ENCODE measurements at places on chromosomes 16 and 17.
A peak's percentile ranks its signal among the peaks of the same experiment; 100 is the strongest.

- H3K27ac ChIP-seq = no peak overlapping the region
- no peaks in the 10 kb centered on the region for H3K4me1 ChIP-seq
- no peak for DNase-seq
- no peaks in the 10 kb centered on the region for H3K36me3 ChIP-seq
These were observed 160.4 kb downstream of the ABCC12 start for GRCh38 chr16:47995354-47995753.

DNA sequence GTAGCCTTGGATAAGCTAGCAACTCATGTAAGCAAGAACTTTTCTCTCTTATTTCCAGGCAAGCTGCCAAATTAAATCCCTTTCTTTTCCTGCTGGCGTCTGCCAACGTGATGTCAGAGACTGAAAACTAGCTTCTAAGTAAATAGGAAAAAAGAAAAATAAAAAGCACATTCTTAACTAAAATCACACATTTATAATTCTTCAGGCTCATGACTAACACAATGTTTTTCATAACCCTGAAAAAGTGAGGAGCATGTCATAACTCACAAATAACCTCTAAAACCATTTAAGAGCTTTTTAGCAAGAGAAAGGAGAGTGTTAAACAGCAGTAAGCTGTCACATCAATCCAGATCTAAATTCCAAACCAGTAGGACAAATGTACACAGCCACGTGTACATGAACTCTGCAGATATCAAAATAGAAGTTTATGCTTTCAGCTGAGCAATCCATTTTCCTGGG lies 110.0 kb downstream of the N4BP1 start:
- H3K4me3 ChIP-seq = no peak overlapping the region
- H3K27ac ChIP-seq = peak overlapping the region; percentile 76
- no peaks in the 10 kb centered on the region for H3K27me3 ChIP-seq
- H3K36me3 ChIP-seq = no peaks in the 10 kb centered on the region
- peak; percentile 56 for DNase-seq

DNA sequence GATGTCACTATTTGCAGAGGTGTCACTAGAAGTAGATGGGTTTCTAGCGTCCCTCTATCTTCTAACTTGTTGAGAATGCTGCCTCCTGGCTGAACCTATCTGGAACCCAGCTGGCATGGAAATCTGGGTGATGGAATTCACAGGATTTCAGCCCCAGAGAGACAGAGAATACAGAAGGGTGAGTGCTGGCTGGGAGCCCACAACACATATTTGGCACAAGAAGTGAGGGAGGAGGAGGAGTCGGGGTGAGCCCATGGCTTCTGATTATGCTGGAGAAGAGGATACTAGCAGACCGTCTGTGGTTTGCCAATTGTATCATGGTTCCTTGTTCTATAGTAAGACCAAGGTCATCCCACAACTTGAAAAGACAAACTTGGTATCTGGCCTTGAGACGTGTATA lies 557.8 kb upstream of the SALL1 start:
- no peak overlapping the region for H3K4me3 ChIP-seq
- H3K4me1 ChIP-seq = peaks cover 3% of the 10 kb centered on the region
- no peaks in the 10 kb centered on the region for H3K36me3 ChIP-seq
- H3K27ac ChIP-seq = no peak overlapping the region
- DNase-seq = no peak

- H3K27ac ChIP-seq = no peak overlapping the region
- no peaks in the 10 kb centered on the region for H3K4me1 ChIP-seq
- peaks cover 36% of the 10 kb centered on the region for H3K36me3 ChIP-seq
- no peak for DNase-seq
These were observed 52.2 kb downstream of the NDE1 start for GRCh38 chr16:15701975-15702970.

DNA sequence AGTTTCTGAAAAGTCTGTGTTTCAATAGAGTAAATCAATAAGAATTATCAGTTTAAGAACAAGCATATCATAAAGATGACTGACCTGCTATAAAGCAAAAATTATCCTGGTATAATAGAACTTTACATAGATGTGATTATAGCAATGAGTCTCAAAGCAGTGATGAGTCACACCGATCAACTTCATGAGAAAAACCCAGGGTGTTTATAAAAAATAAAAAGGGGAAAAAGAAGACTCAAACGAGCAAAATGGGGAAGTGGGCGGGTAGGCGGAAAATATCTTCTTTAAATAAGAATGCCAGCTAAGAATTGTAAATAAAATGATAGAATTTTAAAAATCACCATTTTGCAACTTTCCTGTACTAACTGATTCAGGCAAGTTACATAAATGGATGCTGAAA lies 46.8 kb downstream of the BRIP1 start:
- H3K36me3 ChIP-seq = peaks cover 25% of the 10 kb centered on the region
- H3K27ac ChIP-seq = no peak overlapping the region
- H3K4me3 ChIP-seq = no peak overlapping the region
- H3K4me1 ChIP-seq = peaks cover 10% of the 10 kb centered on the region
- DNase-seq = no peak
- H3K27me3 ChIP-seq = no peaks in the 10 kb centered on the region

- H3K36me3 ChIP-seq = no peaks in the 10 kb centered on the region
- no peaks in the 10 kb centered on the region for H3K27me3 ChIP-seq
- H3K27ac ChIP-seq = no peak overlapping the region
- H3K4me3 ChIP-seq = no peak overlapping the region
- no peaks in the 10 kb centered on the region for H3K4me1 ChIP-seq
These were observed 249.0 kb downstream of the BCAS3 start for GRCh38 chr17:60926466-60927183.

DNA sequence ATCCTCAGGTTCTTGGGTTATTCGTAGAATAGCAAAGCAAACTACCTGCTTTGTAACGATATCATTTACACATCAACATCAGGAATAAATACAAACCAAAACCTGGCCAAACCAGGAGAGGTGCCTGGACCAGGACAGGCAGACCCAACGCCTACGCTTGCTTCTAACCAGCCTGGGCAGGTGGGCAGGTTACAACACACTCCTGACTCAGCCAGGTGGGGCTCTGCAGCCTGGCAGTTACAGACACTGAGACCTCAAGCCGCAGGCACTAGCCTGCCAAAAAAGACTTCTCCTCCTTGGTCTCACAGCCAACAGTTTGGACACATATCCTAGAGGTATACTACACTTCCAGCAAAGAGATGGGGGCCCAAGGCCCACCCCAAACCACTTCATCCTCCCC lies 14.0 kb downstream of the ANKRD11 start:
- no peak overlapping the region for H3K27ac ChIP-seq
- no peak for DNase-seq
- no peaks in the 10 kb centered on the region for H3K27me3 ChIP-seq
- H3K36me3 ChIP-seq = no peaks in the 10 kb centered on the region
- H3K4me3 ChIP-seq = no peak overlapping the region

- H3K27ac ChIP-seq = no peak overlapping the region
- no peaks in the 10 kb centered on the region for H3K36me3 ChIP-seq
- no peak overlapping the region for H3K4me3 ChIP-seq
- DNase-seq = no peak
- no peaks in the 10 kb centered on the region for H3K27me3 ChIP-seq
These were observed 64.6 kb upstream of the CRHR1 start for GRCh38 chr17:45719335-45720071.

GRCh38 chr17:16342979-16343378 lies 10.3 kb downstream of the CENPV start:
- no peaks in the 10 kb centered on the region for H3K27me3 ChIP-seq
- no peak for DNase-seq
- no peak overlapping the region for H3K4me3 ChIP-seq
- peaks cover 10% of the 10 kb centered on the region for H3K36me3 ChIP-seq

- DNase-seq = no peak
- no peaks in the 10 kb centered on the region for H3K36me3 ChIP-seq
- H3K27me3 ChIP-seq = no peaks in the 10 kb centered on the region
- H3K4me3 ChIP-seq = no peak overlapping the region
- H3K27ac ChIP-seq = no peak overlapping the region
- H3K4me1 ChIP-seq = peaks cover 28% of the 10 kb centered on the region
These were observed 112.0 kb downstream of the ZFHX3 start for GRCh38 chr16:72935896-72936295.

GRCh38 chr17:58377661-58378060 lies 25.7 kb upstream of the SUPT4H1 start:
- DNase-seq = no peak
- no peaks in the 10 kb centered on the region for H3K4me1 ChIP-seq
- no peak overlapping the region for H3K27ac ChIP-seq
- H3K27me3 ChIP-seq = peaks cover 34% of the 10 kb centered on the region

- peaks cover 47% of the 10 kb centered on the region for H3K4me1 ChIP-seq
- H3K27ac ChIP-seq = peak overlapping the region; percentile 56
- no peak for DNase-seq
- H3K4me3 ChIP-seq = no peak overlapping the region
- H3K36me3 ChIP-seq = no peaks in the 10 kb centered on the region
These were observed 96.0 kb downstream of the YPEL2 start for GRCh38 chr17:59427425-59427921.

GRCh38 chr17:63458478-63458877 lies 12.4 kb upstream of the CYB561 start:
- no peak overlapping the region for H3K27ac ChIP-seq
- H3K27me3 ChIP-seq = no peaks in the 10 kb centered on the region
- H3K4me3 ChIP-seq = no peak overlapping the region
- H3K4me1 ChIP-seq = peaks cover 26% of the 10 kb centered on the region
- DNase-seq = peak; percentile 13

GRCh38 chr16:89860747-89861304 lies 12.6 kb upstream of the TCF25 start:
- H3K27me3 ChIP-seq = no peaks in the 10 kb centered on the region
- H3K27ac ChIP-seq = no peak overlapping the region
- no peaks in the 10 kb centered on the region for H3K4me1 ChIP-seq
- H3K36me3 ChIP-seq = peaks cover 7% of the 10 kb centered on the region

- H3K4me1 ChIP-seq = peaks cover 2% of the 10 kb centered on the region
- no peak overlapping the region for H3K27ac ChIP-seq
- H3K4me3 ChIP-seq = no peak overlapping the region
- peaks cover 56% of the 10 kb centered on the region for H3K27me3 ChIP-seq
- H3K36me3 ChIP-seq = no peaks in the 10 kb centered on the region
- no peak for DNase-seq
These were observed 204.5 kb downstream of the RBFOX3 start for GRCh38 chr17:79406316-79406715.

DNA sequence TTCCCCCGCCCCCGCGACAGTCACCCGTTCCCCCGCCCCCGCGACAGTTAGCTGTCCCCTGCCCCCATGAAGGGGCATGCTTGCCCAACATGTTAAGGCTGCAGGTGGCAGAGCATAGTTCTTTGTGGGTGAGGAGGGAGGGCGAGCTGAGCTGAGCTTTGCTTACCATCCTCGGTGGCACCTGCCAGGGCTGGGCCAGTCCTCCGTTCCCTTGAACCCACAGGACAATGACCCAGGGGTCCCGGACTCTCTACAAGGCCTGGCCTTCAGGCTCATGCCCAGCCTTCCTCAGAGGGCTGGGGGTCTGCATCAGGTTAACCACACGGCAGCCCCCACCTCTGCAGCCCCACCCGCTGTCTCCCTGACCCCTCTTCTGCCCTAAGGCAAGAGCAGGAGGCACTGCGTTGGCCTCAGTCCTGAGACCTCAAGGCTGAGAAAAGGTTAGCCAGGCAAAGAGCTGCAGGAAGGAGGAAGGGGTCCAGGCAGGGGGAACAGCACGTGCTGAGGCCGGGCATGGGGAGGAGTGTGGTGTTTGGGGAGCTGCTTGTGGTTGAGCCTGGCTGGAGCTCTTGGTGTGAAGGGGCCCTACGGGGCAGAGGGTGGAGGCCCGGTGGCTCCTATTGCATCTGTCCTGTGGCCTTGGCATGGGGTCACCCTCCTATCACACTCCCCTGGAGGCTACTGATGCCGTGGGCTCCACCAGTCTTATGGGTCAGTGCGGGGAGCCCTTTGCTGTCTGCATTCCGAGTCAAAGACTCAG lies 11.4 kb upstream of the DOC2B start:
- no peak overlapping the region for H3K4me3 ChIP-seq
- no peaks in the 10 kb centered on the region for H3K36me3 ChIP-seq
- DNase-seq = no peak
- no peaks in the 10 kb centered on the region for H3K27me3 ChIP-seq

DNA sequence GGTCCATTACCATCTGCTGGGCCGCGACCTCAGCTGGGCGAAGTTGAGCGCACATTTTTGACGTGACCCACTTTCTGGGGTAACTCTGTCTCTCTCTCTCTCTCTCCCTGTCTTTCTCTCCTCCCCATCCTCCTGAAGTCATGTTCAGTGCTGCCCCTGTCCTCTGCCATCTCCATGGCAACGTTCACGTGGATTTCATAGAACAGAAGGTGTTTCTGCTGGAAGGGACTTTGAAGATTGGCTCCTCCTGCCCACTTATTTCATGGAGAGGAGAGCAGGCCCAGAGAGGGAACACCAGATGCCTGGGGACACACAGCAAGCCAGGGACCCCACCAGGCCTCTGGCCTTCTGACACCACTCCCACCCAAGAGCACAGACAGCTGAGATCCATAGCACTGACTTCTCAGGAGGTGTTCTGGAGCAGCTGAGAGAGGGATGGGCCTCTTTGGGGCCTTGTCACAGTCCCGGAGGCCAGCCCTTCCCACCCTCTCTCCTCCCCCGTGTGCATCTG lies 4.2 kb upstream of the CCNF start:
- no peaks in the 10 kb centered on the region for H3K4me1 ChIP-seq
- no peak overlapping the region for H3K4me3 ChIP-seq
- no peaks in the 10 kb centered on the region for H3K36me3 ChIP-seq
- no peaks in the 10 kb centered on the region for H3K27me3 ChIP-seq
- no peak for DNase-seq

DNA sequence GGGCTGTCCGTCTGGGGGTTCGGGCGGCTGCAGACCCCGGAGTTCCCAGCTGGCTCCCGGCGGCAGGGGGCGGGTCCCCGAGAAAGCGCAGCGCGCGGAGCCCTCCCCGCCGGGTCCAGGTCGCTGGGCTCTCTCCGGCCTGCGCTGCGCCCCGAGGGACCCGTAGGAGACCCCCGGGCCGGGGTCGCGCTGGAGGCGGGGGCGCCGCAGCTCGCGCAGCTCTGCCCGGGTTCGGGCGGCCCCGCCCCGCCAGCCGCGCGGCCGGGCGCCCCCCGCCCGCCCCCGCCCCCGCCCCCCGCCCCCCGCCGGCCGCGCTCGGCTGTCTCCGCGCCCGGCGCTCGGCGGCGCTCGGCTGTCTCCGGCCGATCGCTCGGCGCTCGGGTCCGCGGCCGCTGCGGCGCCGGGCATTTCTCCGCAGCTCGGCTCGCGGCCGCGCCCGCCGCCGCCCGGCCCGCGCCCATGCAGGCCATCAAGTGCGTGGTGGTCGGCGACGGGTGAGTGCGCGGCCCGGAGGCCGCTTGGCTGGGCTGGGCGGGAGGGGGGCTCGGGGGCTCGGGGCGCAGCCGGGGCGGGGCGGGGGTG lies at the start of gene RAC3:
Gene RAC3 (plus strand): TSS at position 376 of the 582 bp plus-strand sequence. CDS start 84 bp downstream, at position 460.
- peak within 1 kb of the TSS; percentile 85 for H3K27ac ChIP-seq
- H3K4me3 ChIP-seq = peak within 1 kb of the TSS; percentile 62
- H3K4me1 ChIP-seq = peaks cover 2% of the 10 kb centered on the region
- H3K36me3 ChIP-seq = peaks cover 17% of the 10 kb centered on the region
- peak; percentile 93 for DNase-seq
- H3K27me3 ChIP-seq = no peaks in the 10 kb centered on the region
